ENCODE measurements at places on chromosomes 1 and 21.

GRCh38 chr21:24759348-24760075 is 847.8 kb downstream of the MRPL39 start:
- DNase-seq = no peak

GRCh38 chr1:89633800-89634625 is 1.1 kb downstream of the LRRC8C start:
- DNase-seq = no peak

GRCh38 chr1:155177918-155178281 is 4.3 kb downstream of the TRIM46 start:
- no peak for DNase-seq

- DNase-seq = no peak
These were observed 2.5 kb downstream of the PBX1 start for GRCh38 chr1:164561472-164561871.

GRCh38 chr1:39973503-39974135 is 18.7 kb downstream of the MFSD2A start:
- DNase-seq = peak; percentile 63

GRCh38 chr1:3113047-3113740 is 44.2 kb downstream of the PRDM16 start:
- DNase-seq = no peak

GRCh38 chr1:165882168-165882837 is 54.9 kb downstream of the UCK2 start:
- no peak for DNase-seq

DNA sequence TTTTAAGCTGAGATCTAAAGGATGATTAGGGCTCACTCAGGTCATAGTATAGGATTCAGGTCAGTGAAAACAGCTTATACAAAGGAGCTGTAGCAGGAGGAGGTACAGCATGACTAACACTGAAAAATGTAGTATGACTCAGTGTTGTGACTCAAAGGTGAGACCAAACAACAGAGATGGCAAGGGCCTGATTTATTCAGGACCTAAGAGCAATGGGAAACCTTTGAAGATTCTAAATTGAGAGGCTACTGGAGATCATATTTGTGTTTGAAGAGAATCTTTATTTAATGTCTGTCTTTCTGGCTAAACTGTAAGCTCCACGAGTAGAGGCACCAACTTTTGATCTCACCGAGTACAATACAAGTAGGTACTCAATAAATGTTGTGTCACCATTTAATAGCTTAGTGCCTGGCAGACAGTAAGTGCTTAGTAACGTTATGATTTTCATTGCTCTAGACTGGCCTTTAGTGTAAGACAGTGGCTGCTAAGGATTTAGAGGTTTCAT is 43.5 kb downstream of the PRKAA2 start:
- DNase-seq = no peak

DNA sequence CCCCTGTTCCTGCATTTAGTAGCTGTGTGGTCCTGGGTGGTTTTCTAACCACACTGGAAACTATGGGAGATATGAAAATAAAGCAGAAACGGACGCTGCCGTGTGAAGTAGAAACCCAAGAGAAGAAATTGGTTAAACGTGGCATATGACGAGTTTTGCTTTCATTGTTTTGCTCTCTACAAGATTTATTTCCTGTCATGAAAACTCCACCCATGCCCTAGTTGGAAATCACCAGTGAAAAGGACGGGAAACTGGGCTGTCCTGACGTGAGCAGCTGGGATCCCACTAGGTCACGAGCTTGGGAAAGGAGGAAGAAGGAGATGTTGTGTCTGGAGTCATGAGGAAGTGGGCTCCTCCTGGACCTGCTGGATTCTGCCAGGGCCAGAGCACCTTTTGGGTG is 120.8 kb upstream of the GADD45A start:
- DNase-seq = no peak

DNA sequence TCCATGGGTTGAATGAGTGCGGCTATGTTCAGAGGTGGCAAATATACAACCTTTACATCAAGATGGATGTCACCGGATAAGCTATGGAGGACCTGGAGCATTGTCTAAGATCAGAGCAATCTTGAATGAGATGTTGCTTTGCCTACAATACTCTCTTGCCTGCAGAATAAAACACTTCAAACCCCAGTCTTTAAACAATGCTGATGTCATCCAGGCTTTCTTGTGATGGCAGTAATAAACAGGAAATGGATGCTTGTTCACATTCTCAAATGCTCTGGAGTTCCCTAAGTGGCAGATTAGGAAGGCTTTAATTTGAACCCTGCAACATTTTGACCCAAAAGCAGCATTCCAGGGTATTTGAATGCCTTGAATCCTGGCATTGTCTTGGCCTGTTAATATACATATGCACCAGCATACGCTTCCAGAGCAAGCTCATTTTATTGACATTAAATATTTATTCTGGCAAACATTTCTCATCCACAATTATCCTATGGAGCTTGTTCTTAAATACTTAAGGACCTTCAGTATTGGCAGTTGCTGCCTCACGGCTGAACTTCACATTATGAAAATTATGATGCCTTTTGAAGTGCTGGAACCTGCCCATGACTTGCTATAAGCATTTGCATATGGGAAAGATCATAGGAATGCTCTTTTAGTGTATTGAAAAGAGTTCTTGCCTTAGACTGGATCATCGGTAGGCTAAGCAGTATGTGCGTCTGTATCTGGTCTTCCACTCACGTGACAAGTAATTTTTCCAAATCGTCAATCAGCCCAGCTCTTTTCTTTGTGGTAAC is 422.7 kb downstream of the SIPA1L2 start:
- DNase-seq = no peak

Measured in stimulated activated CD8-positive, alpha-beta memory T cell treated with anti-CD3 and anti-CD28 coated beads, Interleukin-4, amount 100 ng/mL, for 4 hours (primary cell).